ENCODE measurements at places on chromosomes 1 and 21. TPM values are rescaled to one million over a fixed set of nuclear protein-coding genes. Genes with fewer than 3 reads are reported as not detected.

The ELAPOR1 gene
- total RNA-seq: not detected

The ANGPTL7 gene
- total RNA-seq: not detected

The DHRS3 gene
- total RNA-seq: 9.1 TPM

The PLA2G5 gene
- not detected for total RNA-seq

The C1orf87 gene
- not detected for total RNA-seq

The HCRTR1 gene
- total RNA-seq: 2.0 TPM

The S100A2 gene
- total RNA-seq: 10.6 TPM

The ATP1A4 gene
- not detected for total RNA-seq

The GJA8 gene
- not detected for total RNA-seq

The REN gene
- not detected for total RNA-seq

The FLG2 gene
- total RNA-seq: not detected

The ADAMTS5 gene
- not detected for total RNA-seq

The PLEKHN1 gene
- total RNA-seq: 5.5 TPM

The MAP1LC3C gene
- 0.17 TPM for total RNA-seq

DNA sequence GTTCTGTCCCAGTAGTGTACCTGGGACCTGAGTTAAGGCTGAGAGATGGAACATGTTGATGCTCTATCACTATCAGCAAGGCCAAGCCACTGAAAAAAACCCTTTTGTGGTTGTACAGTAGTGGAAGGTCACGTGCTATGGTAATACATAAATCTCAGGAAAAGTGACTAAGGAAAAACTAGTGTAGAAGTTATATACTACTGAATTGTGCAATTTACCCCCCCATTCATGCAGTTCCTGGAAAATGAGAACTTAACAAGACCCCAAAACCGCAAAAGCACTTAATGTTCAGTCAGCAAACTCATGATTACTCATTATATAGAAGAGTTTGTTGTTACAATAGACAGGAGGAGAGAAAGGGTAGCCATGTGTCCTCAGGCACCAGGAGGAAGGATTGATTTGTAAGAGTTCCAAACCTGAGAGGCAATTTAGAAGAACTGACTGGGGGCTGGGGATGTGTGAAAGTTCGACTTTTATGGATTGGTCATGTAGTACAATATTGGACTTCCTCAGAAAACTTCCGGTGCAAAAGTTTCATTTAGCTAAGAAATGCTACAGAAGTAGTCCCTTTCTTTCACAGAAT lies 91.6 kb downstream of the RGL1 start:
- DNase-seq: no peak

GRCh38 chr1:41656825-41657500 lies 172.5 kb upstream of the EDN2 start:
- DNase-seq: no peak

DNA sequence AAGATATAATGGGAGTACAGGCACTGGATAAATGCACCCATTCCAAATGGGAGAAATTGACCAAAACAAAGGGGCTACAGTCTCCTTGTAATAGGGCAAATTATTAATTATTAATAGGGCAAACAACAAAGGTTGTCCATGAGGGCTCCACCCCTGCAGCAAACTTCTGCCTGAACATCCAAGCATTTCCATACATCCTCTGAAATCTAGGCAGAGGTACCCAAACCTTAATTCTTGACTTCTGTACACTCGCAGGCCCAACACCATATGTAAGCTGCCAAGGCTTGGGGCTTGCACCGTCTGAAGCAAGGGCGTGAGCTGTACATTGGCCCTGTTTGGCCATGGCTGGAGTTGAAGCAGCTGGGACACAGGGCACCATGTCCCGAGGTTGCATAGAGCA lies 33.7 kb downstream of the TNFSF4 start:
- no peak for DNase-seq

DNA sequence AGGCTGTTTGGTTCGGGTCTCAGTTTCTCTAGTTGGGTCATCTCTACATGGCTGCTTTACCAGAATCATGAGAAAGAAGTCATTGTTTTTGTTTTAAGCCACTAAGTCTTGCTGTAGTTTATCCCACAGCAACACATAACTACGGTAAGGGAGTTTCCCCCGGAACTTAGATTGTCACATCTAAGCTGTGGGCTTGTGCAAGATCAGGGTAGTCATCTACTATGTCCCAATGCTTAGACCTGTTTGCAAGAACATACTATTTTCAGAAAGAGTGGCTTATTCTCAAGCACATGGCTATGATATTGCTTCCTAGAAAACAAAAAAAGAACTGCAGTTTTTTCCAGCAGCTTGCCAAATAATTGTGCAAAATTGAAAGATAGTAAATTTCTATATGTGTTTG lies 18.0 kb upstream of the OLIG2 start:
- DNase-seq: no peak

DNA sequence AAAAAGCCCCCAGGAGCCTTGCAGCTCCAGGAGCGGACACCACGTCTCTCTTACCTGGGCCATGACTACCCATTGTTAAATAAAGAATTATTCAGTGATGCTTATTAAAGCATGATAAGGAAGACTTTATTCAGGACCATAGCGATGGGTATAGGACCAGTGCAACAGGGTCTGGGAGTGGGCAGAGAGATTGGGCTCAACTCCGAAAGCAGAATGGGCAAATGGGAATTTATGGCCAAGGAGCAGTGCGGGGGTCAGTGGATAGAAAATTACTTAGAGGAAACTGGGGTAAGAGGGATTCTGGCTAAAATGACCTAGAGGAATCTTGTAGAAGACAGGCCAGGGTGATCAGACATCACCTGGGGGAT lies 580 bp upstream of the ATP5PO start:
- DNase-seq: peak; percentile 14

DNA sequence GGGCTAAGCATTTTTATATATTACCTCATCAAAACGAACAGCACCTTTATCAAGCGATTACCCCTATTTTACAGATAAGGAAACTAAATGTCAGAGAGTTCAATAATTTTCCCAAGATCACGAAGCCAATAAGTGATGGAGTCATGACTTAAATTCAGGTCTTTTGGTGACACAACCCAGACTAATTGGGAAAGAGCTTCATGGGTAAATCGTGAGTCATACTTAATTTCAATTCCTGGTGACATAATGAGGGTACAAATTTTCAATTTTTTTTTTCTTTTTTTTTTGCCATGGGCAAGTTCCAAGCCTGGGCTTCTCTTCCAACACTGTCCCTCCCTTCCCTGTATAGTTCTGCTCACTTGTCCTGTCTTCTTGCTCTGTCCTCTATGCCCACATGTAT lies 30.1 kb upstream of the IL10 start:
- DNase-seq: no peak

DNA sequence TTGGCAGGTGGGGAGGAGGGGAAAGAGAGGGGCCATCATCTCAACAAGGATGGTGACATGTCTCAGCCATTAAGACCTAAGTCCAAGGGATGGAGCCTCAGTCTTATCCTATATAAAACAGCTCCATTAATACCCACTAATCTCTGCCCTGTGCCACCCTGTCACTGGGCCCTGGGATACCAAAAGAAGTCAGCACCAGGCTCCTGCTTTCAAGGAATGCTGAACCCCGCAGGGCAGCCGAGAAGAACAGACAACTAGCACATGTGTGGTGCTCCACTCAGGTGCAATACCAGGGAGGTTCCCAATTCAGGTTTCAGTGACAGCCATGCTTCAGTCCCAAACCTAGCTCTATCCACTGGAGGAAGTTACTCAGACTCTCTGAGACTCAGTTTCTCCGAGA lies 128.4 kb downstream of the GRIK3 start:
- DNase-seq: no peak

DNA sequence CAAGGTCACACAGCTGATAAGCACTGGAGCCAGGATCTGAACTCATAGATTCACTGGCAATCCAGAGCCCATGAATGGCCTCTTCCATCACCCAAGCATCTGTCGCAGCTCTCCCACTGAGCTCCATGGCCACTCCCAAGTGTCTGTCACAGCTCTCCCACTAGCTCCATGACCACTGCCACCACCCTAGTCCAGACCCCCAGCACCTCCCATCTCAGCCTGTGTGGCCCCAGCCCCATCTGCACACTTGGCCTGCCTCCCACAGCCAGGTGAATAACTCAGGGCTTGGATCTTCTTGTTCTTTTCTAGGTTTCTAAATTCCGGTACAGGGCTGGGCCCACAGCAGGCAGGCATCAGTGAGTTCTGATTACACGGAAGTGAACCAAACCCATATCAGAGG lies 76.0 kb downstream of the GLIS1 start:
- DNase-seq: no peak

DNA sequence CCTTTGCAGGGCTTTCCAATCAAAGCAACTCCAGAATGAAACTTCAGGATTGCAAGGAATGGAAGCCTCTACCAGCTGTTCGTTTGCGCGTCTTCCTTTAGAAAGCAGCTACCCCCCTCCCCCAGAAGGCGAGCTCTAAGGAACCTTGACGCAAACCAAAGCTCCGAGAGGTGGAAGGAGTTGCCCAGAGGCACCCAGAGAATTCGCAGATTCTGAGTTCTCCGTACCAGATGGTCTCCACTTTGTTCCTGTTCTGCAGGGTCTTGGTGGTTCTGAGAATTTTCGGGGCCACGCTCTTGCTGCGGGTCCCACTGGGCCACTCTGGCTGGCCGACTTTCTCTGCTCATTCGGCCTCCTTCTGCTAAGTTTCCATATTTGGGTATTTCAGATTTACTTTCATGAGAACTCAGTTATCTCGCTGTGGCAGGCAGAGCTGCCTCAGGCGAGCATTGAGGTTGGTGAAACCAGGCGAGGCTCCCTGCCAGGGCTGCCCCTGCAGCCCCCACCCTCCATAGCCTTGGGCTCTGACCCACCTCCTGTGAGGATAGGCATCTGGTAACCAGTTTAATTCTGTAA lies 801 bp downstream of the TRAF5 start:
- DNase-seq: no peak

GRCh38 chr1:178502856-178503255 lies 6.1 kb upstream of the CLEC20A start:
- DNase-seq: no peak

GRCh38 chr1:77133731-77134358 lies 85.4 kb downstream of the PIGK start:
- peak; percentile 22 for DNase-seq

GRCh38 chr21:45845770-45846090 lies 135.8 kb upstream of the COL6A1 start:
- no peak for DNase-seq

- DNase-seq: no peak
These were observed 13.7 kb downstream of the LGR6 start for GRCh38 chr1:202207292-202207691.

- DNase-seq: no peak
These were observed 136.6 kb upstream of the HMGB4 start for GRCh38 chr1:33727310-33727709.

- no peak for DNase-seq
These were observed 65.1 kb upstream of the RAB4A start for GRCh38 chr1:229205854-229206253.

GRCh38 chr21:37165586-37165985 lies 92.5 kb downstream of the TTC3 start:
- DNase-seq: no peak

- DNase-seq: no peak
These were observed 8.8 kb upstream of the LMX1A start for GRCh38 chr1:165365341-165365740.

GRCh38 chr1:82453511-82454185 lies 652.9 kb downstream of the ADGRL2 start:
- no peak for DNase-seq

DNA sequence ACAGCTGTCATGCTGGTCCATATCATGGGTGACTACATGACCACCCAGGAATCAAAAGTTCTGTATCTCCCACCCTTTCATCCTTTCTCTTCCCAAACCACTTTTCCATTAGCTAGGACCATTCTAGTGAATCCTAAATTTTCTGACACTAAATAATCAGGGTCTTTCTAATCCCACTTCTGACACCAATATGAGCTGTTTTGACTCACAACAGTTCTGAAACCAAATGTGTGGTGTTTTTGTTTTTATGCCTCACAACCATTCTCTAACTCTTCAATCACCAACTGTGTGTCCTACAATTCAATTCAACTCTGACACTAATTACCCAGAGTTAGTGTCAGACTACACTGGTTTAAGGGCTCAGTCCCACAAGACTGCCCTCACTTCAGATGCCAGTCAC lies 63.9 kb downstream of the SMYD2 start:
- DNase-seq: no peak

DNA sequence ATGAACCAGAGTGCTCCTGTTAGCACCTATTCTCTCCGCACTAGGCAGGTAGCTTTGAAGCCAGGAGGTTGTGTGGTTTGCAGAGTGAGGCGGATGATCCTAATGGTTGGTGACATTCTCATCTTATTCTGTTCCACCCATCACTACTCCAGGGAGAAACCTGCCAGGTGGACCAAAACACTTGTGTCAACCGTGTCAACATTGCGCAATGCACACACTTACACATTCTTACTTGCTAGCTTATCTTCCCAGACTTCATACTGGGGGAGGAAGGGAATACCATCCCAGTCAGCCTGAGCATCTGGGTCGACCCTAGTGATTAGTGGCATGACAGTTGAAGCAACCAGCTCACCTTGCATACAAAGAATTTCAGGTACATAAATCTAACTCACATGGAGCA lies 236.9 kb downstream of the RPS6KC1 start:
- DNase-seq: no peak

- no peak for DNase-seq
These were observed 384.6 kb downstream of the PLPP3 start for GRCh38 chr1:56194701-56195300.

DNA sequence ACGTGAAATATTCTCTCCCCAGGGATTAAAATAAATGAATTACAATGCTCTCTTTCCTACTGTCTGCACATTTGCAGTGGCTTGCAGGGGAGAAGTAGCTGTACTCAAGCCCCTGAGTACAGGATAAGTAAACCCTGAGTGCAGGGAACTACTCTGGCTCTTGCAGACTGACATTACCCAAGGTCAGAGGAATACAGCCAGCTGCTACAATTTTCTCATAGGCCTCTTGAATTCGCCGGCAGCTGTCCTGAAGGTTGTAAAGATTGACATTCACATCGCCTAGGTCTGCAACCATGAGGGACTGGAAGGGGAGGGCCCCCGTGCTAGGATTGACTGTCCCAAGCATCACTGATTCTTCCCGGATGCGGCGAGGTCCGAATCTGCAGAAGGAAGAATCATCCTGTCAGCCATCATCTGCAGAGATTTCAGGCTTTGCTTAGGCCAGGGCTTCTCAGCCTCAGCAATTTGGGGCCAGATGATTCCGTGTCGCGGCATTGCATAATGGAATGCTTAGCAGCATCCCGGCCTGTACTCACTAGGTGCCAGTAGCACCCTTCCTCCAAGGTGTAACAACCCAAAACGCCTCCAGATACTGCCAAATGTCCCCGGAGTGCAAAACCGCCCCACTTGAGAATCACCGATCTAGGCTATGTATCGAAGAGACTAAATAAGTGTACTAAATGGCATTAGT lies 1.7 kb downstream of the AGMAT start:
- no peak for DNase-seq

- DNase-seq: peak; percentile 94
These were observed 1.3 kb downstream of the PIGV start for GRCh38 chr1:26788836-26789611.

Measured in G401 (cell line).